Keratinocyte (primary cell): ENCODE measurements at places on chromosomes 6 and 20.

DNA sequence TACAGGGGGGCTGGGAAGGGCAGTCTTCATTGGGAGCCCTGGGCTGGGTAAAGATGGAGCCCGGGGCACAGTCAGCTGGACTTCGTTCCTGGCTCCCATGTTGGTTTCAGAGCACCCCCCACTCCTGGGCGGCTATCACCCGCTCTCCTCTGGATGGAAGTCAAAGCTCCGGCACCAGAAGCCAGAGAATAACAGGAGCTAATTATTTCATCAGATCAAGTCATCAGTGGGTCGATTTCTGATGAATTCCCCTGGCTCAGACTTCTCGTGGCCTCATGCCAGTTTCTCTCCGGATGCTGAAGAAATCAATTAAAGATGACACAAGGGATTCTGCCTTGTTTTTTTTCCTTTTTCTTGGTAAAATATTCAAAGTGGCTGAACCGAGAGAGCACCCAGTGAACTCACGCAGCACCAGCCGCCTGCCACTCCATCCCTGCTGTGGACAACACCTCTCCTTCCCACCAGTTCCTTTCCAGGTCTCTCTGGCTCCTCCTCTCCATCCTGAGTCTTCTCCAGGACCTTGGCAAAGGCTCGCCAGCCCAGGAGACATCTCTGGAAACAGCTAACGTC is 22.5 kb downstream of the SULF2 start:
- DNase-seq = no peak

DNA sequence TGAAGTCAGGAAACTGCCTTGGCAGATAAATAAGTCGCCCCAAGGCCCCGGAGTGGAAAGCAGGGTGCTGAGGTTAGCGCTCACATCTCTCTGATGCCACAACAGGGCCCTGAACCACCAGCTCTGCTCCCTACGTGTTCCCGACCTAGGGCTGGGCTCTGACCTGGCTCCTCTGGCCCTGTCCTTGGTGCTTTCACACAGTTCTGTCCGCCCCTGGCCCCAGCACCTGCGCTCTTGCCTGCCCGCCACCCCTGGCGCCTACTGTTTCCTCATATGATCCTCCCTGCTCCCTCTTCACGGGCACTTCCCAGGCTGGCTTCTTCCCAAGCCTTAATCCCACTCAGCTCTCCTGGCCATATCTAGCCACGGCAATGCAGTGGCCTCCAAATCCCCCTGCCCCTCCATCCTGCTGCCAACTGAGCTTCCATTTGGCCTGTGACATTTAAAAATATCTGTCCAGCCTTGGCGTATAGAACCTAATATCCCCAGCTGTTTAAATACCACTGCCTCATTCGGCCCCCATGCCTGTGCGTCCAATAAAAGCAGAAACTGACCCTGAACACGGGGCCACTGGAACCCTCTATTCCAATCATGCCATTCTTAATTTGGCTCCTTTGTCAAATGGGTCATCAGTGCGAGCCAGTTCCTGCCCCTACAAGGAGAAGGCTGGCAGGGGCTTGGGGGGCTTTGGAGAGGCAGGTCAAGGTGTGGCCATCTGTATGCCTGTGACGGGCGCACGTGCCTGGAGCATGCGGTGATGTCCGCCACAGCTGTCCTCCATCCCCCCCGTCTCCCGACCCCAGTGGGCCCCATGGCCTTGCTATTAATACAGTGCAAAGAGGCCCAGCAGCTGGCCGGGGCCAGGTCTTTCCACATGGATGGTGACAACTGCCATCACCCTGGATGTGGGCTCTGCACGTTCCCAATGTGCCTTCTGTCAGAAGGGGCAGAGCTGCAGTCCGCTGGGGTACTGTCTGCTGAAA is 27.7 kb downstream of the GNAS-AS1 start:
- DNase-seq = no peak

DNA sequence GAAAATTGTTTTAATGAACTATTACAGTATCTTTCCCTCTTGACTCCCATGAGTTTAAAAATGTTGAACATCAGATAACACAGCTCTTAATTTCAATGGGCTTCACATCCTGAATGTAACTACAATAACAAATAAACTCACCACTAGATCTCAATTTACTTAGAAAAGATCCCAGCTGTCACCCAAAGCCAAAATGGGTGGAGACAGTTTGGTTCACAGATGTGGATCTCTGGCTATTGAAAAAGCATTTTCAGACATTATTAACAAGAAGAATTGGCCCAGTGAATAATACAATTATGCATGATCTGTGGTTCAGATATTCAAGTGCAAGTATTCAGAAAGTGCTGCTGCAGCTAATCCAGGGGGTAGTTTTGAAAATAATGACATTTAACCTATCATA is 184.7 kb upstream of the RALGAPA2 start:
- no peak for DNase-seq

- no peak for DNase-seq
Measured at GRCh38 chr6:27890445-27891319, 21.5 kb downstream of the OR2B2 start.

- no peak for DNase-seq
Measured at GRCh38 chr20:37346535-37347346, 801 bp downstream of the SRC start.

GRCh38 chr6:10014557-10014956 is 400.3 kb downstream of the TFAP2A start:
- DNase-seq = no peak

DNA sequence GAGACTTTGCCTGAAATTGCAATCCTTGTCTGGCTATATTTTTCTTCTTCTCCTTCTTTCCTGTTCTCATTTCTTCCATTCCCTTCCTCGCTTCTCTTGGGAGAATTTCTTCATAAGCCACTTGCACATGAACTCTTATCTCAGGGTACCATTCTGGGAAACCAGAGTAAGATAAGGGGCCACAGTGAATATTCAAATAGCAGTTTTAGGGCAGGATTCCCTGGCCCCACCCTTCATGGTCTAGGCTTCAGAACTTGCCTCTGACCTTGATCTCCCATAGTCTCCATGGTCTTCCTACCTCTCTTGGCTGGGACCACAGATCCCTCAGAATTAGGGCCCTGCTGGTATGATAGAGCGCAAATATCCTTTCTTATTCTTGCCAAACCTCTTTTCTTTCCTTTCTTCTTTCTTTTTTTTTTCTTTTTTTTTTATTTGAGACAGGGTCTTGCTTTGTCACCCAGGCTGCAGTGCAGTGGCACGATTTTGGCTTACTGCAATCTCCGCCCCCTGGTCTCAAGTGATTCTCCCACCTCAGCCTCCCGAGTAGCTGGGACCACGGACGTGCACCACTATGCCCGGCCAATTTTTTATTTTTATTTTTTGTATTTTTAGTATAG is 123.0 kb upstream of the CITED2 start:
- DNase-seq = no peak

DNA sequence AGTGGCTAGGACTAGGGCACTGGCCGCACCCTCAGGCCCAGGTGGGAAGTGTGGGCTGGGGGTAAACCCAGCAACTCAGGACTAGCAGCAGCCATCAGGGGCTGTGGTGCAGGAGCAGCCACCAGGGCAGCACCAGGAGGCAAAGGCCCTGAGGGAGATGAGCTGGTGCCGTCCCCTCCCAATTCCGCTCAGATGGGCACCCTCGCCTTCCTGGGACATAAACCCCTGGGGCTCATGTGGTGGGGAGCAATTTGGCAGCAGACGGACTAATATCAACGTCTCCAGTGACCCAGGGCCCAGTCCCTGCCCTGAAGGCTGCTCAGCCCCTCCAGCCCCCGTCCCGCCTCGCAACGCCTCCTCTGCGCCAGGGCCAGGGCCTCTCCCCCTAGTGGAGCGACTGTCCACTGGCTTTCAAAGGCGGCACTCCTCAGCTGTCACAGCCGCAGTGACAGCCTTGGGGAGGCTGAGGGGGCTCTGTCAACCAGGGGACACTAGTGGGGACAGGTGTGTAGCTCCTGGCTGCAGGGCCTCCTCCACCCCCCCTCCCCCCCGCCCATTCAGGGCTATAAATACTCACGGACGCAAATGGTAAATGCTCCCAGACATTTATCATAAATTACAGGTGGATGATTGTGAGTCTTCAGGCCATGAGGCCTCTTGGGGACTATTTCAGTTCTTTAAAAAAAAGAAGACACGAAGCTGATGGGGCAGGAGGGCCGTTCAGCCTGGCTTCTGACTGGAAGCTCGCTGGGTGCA is 349.9 kb downstream of the ZFAND3 start:
- DNase-seq = no peak

GRCh38 chr6:139549561-139550070 is 175.2 kb upstream of the CITED2 start:
- DNase-seq = no peak

GRCh38 chr6:11770546-11771466 is 7.8 kb downstream of the ADTRP start:
- peak; percentile 99 for DNase-seq

- no peak for DNase-seq
Measured at GRCh38 chr20:58707770-58708169, 15.2 kb downstream of the NPEPL1 start.

GRCh38 chr6:27136077-27136644 is 111.3 kb upstream of the PRSS16 start:
- no peak for DNase-seq
